ENCODE measurements at places on chromosomes 4 and X. TPM values are rescaled to one million over a fixed set of nuclear protein-coding genes. Genes with fewer than 3 reads are reported as not detected.

TMPRSS11B gene
- not detected for polyA plus RNA-seq

LRRC66 gene
- 0.15 TPM for polyA plus RNA-seq

PRRG3 gene
- polyA plus RNA-seq: not detected

PLS3 gene
- 172 TPM for polyA plus RNA-seq

DNA sequence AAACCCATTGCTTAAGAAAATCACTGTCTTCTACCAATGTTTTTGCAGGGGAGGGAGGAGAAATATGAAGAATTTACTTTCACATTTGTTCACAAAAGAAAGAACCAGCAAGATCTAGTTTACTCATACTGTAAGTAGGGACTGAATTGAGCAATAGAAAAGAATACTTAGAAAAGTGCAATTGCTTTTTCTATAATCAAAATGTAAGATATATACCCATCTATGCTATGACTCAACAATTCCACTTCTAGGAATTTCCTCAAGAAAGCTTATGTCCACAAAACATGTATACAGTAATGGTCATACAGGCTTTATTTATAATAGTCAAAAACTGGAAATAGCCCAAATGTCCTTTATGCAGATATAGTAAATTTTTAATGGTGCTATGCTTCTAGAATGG, 196.4 kb downstream of the LRBA start:
- peak; percentile 5 for DNase-seq

GRCh38 chrX:104039689-104040505, at the start of gene H2BW2:
Gene H2BW2, plus strand, starts transcription at chrX:104039956. Its CDS starts 39 bp downstream, at chrX:104039995.
- no peak for DNase-seq

GRCh38 chr4:13559413-13559812, 15.1 kb upstream of the NKX3-2 start:
- peak; percentile 78 for DNase-seq

- no peak for DNase-seq
Observed at GRCh38 chr4:25929298-25929686, 15.3 kb downstream of the SMIM20 start.

- no peak for DNase-seq
Observed at GRCh38 chr4:159060161-159060560, 42.7 kb upstream of the RAPGEF2 start.

DNA sequence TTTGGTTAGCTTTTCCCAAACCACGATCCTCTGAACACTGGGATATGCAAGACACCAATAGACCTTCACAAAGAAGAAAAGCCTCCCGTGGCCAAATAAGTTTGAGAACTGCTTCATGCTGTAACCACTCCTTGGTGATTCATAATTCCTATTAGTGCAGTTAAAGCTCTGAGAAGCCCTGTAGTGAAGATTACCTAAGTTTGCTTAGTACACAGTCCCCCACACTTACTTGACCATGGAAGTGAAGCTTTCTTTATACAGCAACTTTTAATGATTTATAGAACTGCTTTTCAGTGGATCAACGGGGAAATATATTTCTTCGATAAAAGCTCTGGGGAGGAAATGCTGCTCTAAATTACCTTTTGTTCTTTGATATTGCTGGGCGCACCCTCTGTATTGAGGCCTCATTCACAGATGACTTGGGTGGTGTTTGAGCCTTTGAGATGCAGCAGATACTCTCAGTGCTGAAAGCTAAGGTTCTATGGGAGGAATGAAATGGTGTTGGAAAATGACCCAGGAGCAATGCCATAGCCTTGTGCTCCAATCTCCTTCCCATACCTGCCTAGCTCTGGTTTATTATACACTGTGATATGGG, 67.4 kb downstream of the CBLL2 start:
- DNase-seq: peak; percentile 14

DNA sequence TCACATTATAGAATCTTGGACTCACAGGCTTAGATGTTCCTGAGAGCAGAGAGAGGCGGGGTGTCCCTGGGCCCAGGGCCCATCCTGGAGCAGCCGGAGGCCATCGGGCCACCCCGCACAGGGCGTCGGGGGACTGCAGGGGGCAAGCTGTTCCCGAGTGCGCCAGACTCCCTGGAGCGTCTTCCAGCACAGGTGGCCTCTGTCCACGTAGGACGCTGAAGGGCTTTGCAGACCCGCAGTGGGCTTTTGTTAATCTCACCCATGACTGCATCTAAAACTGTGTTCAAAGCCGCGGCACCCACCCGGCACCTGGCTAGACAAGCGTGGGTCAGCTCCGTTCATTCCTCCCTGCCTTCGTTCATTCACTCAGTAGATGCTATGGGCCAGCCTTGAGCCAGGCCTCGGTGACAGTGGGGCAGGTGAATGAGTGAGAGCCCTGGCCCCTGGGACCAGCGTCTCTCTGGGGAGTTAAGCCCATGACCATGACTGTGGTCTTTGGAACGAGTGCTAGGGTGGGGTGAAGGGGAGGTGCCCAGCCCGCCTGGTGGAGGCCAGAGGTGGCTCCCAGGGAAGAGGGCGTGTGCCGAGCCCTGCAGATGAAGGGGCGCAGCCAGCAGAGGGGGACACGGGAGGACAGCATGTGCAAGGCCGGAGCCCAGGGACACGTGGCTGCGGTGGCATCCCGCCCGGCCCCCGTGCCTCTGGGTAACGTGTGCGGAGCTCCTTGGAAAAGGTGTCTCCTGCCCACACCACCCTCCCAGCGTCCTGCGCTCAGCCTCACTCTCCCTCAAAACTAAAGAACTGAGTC, 98.3 kb downstream of the HMX1 start:
- no peak for DNase-seq

Data from mammary epithelial cell (primary cell).